SK-MEL-5 (cell line): ENCODE measurements at places on chromosomes 16 and 17. TPM values are rescaled to one million over a fixed set of nuclear protein-coding genes. Genes with fewer than 3 reads are reported as not detected.

- DNase-seq: no peak
These were observed 22.9 kb upstream of the CORO6 start for GRCh38 chr17:29645515-29646051.

- no peak for DNase-seq
These were observed 59.0 kb upstream of the WSCD1 start for GRCh38 chr17:6011206-6011605.

- no peak for DNase-seq
These were observed 1.3 kb downstream of the SNN start for GRCh38 chr16:11669380-11670146.

DNA sequence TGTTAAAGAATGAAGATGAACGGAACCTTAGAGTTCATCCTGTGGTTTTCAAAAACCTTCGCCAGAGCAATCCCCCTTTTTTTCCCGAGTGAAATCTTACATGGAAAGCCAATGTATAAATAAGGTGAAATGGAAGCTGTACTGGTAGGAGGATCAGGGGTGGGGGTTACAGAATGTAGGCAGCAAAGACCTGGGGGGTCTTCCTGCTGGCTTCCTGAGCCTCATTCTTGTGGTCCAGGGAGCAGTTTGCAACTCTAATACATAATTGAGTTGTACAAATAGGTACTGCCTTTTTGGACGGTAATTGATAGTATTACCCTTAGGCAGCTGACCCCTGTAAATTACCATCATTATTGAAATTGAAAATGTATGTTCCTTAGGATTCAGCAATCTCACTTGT lies 34.1 kb downstream of the KSR1 start:
- no peak for DNase-seq

The C17orf107 gene
- not detected in 2 replicates for total RNA-seq

The HOXB4 gene
- total RNA-seq: 0.16 and 0.48 TPM in 2 replicates

DNA sequence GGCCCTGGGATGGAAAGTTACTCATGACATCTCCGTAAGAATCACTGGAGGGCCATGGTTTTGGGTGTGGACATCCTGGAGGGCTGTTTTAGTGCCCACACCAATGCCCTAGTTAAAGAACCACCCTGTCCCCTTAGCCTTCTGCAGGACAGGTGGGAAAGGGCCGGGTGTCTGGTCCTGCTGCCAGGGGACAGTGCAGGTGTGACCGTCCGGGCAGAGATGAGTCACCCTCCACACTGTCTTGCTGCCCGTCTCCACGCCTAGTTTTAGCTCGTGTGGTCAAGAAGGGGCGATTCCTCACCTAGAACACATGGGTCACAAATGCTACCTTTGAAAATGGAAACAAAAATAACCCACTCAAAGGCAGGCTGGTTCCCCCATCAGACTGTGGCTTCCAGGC lies 17.0 kb downstream of the CEP295NL start:
- no peak for DNase-seq

DNA sequence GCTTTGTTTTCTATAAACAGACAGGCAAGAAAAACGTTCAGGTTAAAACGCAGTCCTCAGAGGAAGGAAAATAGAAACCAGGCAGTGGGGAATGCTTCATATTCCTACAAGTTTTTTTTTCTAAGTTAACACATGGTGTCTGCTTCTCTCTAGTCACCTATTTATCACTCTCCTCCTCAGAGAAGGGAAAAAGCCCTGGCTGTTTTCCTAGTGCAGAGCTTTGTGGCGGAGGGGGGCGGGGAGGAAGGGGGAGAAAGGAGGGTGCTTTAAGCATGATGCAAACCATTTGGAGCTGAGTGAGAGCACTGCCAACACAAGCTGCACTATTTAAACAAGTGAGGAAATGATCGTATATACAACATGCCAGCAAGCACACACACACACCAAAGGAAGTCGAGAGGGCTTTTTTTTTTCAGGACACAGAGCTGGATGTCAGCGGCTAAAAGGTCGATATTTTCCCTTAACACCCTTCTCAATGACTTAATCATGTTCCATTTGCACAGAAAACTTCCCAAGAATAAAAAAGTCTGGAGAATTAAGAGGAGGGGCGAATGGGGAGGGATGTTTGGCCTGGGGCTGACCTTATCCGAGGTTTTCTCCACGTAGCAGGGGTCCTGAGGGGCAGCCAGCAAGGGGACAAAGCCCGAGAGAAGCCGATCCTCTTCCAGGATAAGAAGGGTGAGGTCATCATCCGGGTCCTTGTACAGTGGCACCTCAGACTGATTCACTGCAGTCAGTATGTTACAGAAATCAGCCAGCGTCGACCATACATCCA lies 117.4 kb downstream of the HIC1 start:
- DNase-seq: no peak

The C17orf100 gene
- 1.2 and 1.5 TPM in 2 replicates for total RNA-seq

GRCh38 chr17:80291260-80291659 lies 30.6 kb downstream of the RNF213 start:
- no peak for DNase-seq

- DNase-seq: peak; percentile 48
These were observed 520 bp downstream of the JPT2 start for GRCh38 chr16:1678500-1679098.

The KRT28 gene
- total RNA-seq: not detected in 2 replicates

DNA sequence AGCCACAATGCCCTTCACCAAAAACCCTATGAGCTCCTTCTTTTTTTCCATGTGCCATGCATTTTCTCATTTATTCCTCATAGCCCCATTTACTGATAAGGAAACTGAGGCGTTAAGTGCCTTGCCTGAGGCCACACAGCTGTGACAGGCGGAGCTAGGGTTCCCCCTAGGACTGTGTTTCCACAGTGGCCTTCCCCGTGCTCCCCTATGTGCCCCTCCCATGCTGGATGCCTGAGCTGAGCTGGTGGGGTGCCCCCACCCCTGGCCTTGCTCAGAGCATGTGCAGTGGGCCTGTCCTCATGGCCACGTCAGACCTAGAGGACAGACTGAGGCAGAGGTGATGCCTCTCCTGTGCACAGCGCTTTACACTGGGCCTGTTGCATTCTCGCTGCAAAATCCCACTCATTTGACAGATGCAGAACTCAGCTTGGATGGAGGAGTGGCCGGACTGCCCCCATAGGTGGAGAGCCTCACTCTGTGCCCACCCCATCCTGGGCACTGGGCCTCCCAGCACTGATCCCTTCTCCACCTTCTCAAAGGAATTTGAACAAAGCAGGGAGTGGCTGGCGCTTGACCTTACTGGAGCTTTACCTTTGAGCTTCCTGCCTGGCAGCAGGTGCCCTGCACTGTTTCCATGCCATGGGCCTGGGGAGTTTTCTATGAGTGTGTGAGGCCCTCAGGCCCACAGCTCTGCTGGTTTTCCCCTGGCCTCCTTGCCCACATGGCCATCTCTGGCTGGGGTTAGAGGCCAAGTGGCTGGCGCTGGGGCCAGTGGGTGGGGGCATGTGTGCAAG lies 2.6 kb downstream of the MAP2K3 start:
- DNase-seq: peak; percentile 19

DNA sequence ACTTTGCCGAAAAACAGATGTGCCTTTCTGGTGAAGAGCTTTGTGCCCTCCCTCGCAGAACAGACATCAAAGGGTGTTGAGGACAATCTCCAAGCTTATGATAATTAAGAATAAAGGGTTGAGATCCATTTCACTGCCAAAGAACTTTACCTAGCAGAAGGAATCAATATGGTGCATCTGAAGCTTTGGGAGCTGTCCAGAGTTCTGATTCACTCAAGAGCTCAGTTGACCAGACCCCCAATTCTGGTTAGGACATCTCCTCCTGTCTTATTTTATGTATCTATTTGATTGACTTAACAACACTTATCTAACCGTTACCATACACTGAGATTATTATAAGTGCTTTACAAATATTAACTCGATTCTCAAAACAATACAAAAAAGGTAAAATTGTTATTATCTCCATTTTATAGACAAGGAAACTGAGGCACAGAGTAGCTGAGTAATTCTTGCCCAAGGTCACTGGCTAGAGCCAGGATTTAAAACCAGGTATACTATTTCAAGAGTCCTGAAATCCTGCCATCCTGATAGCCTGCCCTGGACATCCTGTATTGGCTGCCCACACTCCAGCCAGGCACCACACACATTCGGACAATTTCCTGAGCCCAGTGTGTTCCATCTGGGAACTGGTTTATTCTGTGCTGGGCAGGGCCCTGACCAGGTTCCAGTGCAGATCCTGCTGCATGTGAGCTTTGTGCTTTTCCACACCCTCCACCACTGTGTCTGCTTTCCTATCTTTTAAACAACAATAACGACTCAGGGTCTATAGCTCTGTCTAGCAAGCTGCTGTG lies 29.8 kb downstream of the PITPNM3 start:
- no peak for DNase-seq

DNA sequence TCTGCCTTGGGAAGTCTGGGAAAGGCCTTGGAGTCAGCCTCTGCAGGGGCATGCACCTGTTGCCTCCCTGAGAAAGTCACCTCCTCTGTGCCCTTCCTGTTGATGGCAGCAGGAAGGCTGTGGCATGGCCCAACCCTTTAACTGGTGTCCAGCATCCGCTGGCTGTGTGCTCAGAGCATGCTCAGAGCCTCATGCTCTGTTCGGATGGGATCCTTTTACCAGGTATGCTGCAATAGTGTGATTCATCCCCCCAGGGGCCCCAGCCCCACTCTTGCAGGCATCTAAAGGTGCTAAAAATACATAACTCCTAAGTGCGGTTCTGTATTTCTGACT lies 24.9 kb downstream of the KLHL36 start:
- DNase-seq: no peak

The TEX14 gene
- 0.55 and 2.9 TPM in 2 replicates for total RNA-seq

DNA sequence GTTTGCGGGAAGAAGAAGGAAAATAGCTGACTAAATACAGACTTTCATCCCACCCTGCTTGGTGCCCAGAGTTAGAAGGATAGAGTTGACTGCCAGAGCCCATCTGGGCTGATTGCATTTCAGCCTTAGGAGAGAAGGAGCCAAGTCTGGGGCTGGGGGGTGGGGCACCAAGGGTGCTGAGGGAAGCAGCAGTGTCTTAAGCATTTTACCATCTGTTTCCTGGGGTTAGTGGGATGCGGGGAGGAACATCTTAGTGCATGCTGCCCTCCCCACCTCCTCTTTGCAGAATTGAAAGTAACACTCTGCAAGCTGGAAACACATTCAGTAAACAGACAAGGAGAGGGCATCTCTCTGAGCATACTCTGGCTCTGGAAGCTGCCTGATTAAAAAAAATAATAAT lies 1.5 kb upstream of the ARL5C start:
- no peak for DNase-seq

DNA sequence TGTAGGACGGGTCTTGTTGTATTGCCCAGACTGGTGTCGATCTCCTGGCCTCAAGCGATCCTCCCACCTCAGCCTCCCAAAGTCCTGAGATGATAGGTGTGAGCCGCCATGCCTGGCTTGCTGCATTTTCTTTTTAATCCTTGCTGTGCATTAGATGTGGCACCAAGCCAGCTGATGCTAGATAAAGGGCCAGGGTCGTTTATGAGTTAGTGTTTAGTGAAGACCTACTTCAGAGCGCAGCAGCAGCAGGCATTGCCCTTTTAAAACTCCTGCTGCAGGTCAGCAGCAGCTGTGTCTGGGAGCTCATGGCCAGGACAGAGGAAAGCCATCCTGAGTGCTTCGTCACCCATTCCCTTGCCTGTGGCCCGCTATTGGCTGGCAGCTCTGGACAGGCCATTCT lies 237.3 kb downstream of the CCDC182 start:
- no peak for DNase-seq

GRCh38 chr17:42288803-42289610 lies 709 bp downstream of the STAT5A start:
- DNase-seq: no peak

DNA sequence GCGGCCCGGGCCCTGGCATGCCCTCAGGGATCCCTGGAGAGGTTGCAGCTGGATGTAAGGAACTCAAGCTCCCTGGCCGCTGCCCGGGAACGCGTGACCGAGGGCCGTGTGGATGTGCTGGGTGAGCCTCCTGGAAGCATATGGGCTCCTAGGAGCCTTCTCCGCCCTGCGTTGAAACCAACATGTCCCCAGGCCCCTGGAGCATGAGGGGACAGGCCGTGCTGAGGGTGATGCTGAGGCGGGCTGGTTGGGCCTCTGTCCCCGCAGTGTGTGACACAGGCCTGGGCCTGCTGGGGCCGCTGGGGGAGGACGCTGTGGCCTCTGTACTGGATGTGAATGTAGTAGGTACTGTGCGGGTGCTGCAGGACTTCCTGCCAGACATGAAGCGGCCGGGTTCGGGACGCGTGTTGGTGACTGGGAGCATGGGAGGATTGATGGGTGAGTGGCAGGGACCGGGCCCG lies 5.7 kb upstream of the HSD17B1 start:
- no peak for DNase-seq

DNA sequence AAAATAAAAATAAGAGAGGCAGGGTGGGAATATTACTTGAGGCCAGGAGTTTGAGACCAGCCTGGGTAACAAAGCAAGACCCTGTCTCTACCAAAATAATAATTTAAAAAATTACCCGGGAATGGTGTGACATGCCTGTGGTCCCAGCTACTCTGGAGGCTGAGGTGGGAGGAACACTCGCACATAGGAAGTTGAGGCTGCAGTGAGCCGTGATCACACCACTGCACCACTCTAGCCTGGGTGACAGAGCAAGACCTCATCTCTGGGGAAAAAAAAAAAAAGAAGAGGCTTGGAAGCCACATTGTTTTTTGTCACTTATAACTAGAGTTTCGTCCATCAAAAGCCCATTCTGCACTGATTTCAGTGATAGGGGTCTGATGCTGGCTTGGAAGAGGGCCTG lies 3.3 kb upstream of the TMEM235 start:
- DNase-seq: no peak

The ZP2 gene
- total RNA-seq: not detected in 2 replicates

The SNAI3 gene
- not detected in 2 replicates for total RNA-seq

DNA sequence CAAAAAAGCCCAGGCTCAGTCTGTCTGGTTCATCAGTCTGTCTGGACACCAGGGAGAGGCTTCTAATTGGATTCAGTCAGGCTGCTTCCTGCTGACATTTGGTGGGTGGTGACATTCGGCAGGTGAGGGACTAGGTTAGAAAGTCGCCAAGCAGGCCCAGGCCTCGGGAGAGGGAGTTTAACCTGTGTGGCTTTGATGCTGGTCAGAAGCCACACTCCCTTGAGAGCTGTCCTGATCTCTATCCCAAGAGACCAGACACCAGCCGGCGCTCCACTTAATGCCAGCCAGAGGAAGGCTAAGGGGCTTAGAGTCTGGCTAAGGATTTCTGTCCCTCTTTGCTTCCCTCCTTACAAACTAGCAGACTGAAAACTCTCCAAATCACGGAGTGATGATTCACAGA lies 135.0 kb downstream of the GSG1L start:
- no peak for DNase-seq

- DNase-seq: no peak
These were observed 205.0 kb upstream of the N4BP1 start for GRCh38 chr16:48814994-48815393.

- no peak for DNase-seq
These were observed 2.3 kb downstream of the CDYL2 start for GRCh38 chr16:80802138-80802537.

GRCh38 chr16:80203821-80204220 lies 337.0 kb upstream of the DYNLRB2 start:
- no peak for DNase-seq

The CDC27 gene
- total RNA-seq: 106 and 130 TPM in 2 replicates

- DNase-seq: no peak
These were observed 2.8 kb downstream of the MED13 start for GRCh38 chr17:62062302-62062701.

The RGS9 gene
- 0.71 and 1.7 TPM in 2 replicates for total RNA-seq

The KRT24 gene
- total RNA-seq: not detected in 2 replicates
